ENCODE measurements at places on chromosomes 3 and 15. TPM values are rescaled to one million over a fixed set of nuclear protein-coding genes. Genes with fewer than 3 reads are reported as not detected.

PEX11A gene
- 9.7 TPM for total RNA-seq

TRIM71 gene
- total RNA-seq = not detected

ADGRG7 gene
- not detected for total RNA-seq

CADPS gene
- total RNA-seq = 19.2 TPM

ANKRD34C gene
- total RNA-seq = 0.52 TPM

COL8A1 gene
- 14.4 TPM for total RNA-seq

KCNMB2 gene
- total RNA-seq = 1.5 TPM

ADAMTS7 gene
- 18.8 TPM for total RNA-seq

GOLGA6B gene
- total RNA-seq = not detected

XCR1 gene
- not detected for total RNA-seq

C2CD4B gene
- 4.2 TPM for total RNA-seq

CD96 gene
- 6.2 TPM for total RNA-seq

SPTBN5 gene
- 3.0 TPM for total RNA-seq

CHST13 gene
- total RNA-seq = 0.28 TPM

CDC25A gene
- total RNA-seq = 0.72 TPM

LRRIQ4 gene
- total RNA-seq = not detected

CP gene
- total RNA-seq = 22.7 TPM

GOLGA8A gene
- total RNA-seq = 7.6 TPM

KIF15 gene
- 0.82 TPM for total RNA-seq

GRM2 gene
- total RNA-seq = 0.41 TPM

HRH1 gene
- 1.5 TPM for total RNA-seq

TBCCD1 gene
- 7.4 TPM for total RNA-seq

ZIC4 gene
- not detected for total RNA-seq

ICE2 gene
- total RNA-seq = 26.4 TPM

SLC38A3 gene
- total RNA-seq = 14.2 TPM

CCR3 gene
- total RNA-seq = not detected

CHST2 gene
- 1.3 TPM for total RNA-seq

THAP10 gene
- total RNA-seq = 5.8 TPM

AADAC gene
- not detected for total RNA-seq

DYNLT2B gene
- 4.2 TPM for total RNA-seq

LRRC2 gene
- total RNA-seq = 127 TPM

MAGEL2 gene
- total RNA-seq = not detected

ERICH6 gene
- 0.56 TPM for total RNA-seq

PRR20G gene
- not detected for total RNA-seq

SAMMSON gene
- total RNA-seq = 0.32 TPM

FGD5 gene
- total RNA-seq = 14.2 TPM

SCAMP2 gene
- total RNA-seq = 37.1 TPM

PATL2 gene
- 8.6 TPM for total RNA-seq

ARHGEF26 gene
- total RNA-seq = 1.1 TPM

ZBTB20 gene
- 63.8 TPM for total RNA-seq

CSPG4 gene
- total RNA-seq = 10.2 TPM

KBTBD8 gene
- total RNA-seq = 11.4 TPM
